ENCODE measurements at places on chromosomes 3 and 15.

DNA sequence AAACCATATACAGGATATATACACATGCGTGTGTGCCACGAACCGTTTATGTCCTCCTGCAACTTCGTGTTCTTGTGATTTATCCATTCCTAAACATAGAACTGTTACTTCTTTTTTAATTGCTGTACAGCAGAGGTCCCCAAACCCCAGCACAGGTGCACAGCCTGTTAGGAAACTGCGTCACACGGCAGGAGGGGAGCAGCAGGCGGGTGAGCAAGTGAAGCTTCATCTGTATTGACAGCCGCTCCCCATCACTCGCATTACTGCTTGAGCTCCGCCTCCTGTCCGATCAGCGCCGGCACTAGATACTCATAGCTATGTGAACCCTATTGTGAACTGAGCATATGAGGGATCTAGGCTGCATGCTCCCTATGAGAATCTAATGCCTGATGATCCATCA lies 34.9 kb upstream of the NRROS start:
- no peak for DNase-seq

- DNase-seq: peak; percentile 57
Measured at GRCh38 chr3:188264226-188265207, 110.6 kb downstream of the LPP start.

DNA sequence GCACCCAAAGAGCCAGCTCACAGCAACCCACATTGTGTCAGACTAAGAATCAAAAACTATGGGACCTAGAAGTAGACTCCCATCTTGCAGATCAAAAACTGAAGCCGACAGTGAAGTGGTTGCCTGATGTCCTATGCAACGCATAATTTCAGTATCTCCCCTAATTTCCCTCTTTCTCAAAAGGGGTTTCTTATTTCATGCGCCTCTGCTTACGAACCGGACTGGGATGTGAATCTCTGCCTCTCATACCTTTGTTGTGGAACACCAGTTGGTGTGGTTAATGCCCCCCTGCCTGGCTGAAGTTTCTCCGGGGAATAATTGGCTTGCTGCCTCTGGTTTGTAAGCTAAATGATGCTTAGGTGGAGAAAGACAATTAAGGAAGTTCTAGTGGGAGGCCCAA lies 514 bp upstream of the FAM174B start:
- no peak for DNase-seq

GRCh38 chr15:73748730-73749129 lies 4.4 kb downstream of the INSYN1 start:
- DNase-seq: no peak

DNA sequence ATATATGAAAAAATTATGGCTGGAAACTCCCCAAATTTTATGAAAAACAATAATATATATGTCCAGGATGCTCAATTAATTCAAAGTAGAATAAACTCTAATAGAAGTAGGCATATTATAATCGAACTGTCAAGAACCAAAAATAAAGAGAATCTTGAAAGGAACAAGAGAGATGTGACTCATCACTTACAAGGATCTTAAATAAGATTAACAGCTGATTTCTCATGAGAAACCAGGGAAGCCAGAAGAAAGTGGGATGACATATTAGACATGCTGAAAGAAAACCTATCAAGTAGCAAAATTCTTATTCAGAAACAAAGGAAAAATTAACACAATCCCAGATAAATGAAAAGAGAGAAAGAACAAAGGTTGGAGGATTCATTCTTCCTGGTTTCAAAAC lies 66.8 kb downstream of the FAIM start:
- DNase-seq: peak; percentile 25

DNA sequence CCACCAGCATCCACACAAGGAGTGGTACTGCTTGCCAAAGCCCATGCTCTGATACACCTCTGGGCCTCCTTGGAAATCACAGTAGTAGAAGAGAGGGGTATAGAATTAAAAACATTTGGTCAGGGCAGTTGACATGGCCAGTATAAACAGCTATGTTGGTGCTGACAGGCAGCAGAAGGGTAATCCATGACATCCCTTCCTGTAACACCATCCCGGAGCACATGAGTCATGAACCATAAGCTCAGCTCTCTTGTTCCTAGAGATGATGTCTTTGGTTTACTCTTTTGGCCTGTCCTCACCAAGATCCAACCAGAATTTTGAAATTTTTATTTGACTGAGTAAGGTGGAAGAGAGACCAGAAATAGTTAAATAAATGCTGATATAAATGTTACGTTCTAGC lies 132.6 kb upstream of the CTDSPL start:
- DNase-seq: peak; percentile 75

DNA sequence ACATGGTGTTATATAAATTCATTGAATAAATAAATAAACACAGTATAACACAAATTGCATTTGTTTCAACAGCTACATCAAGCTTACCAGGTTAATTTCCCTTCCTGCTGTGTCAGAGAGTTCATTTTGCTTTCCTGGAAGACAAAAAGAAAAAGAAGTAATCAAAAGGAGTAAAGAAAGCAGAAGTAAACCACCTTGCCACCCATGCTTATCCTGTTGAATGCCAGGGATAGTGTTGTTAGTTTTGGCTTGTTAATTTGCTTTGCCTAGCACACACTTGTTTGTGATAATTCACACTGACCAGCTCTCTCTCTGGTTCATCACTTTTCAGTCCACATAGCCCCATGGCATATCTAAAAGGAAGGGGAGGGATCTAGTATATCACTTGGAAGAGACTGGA lies 29.6 kb downstream of the BTLA start:
- DNase-seq: no peak

GRCh38 chr15:66043264-66043663 lies 174.0 kb downstream of the RAB11A start:
- DNase-seq: no peak

GRCh38 chr3:11201251-11202019 lies 47.1 kb downstream of the HRH1 start:
- DNase-seq: no peak

GRCh38 chr3:126939338-126939718 lies 43.6 kb upstream of the PLXNA1 start:
- DNase-seq: no peak

DNA sequence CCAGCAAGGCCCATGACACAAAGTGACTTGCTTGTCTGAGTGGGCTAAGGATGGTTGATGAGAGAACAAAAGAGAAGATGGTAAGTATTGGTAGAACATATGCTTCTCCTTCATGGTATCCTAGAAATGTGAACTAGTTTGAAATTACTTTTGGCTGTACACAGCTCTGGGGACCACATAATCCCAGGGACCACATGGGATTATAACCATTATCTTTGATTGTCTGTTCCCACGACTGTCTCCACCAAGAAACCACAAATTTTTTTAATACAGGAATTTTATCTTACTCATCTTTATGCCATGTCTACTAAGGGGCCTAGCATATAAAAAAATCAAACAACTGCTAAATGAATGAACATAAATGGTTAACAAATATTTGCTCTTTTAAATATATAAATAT lies 155.3 kb upstream of the PRICKLE2 start:
- peak; percentile 51 for DNase-seq

GRCh38 chr15:39128746-39129145 lies 452.1 kb upstream of the THBS1 start:
- DNase-seq: no peak

- no peak for DNase-seq
Measured at GRCh38 chr3:156598413-156598812, 43.5 kb upstream of the SSR3 start.

GRCh38 chr15:82135638-82136037 lies 89.8 kb upstream of the MEX3B start:
- DNase-seq: peak; percentile 69

GRCh38 chr15:77646104-77646694 lies 13.5 kb upstream of the LINGO1 start:
- no peak for DNase-seq

GRCh38 chr15:72859017-72859756 lies 75.6 kb upstream of the ADPGK start:
- no peak for DNase-seq

DNA sequence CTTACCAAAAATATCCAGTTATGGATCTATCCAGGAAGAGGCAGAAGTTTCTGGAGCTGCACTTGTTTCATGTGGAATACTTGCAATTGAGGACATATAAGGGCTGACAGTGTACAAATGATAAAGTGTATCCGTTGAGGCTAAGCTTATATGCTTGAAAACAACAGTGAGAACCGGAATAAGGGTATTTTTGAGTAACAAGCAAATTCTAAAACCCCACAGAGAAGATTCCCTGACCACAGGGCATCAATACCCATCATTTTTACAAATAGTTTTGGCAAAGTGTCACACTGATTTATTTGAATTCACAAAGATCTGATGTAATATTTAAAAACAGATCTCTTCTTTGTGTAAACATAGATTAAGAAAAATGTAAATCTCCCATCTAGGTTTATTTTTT lies 208.4 kb downstream of the FMN1 start:
- no peak for DNase-seq

GRCh38 chr3:15045667-15046066 lies 19.4 kb downstream of the MRPS25 start:
- no peak for DNase-seq
